A673 (cell line): ENCODE measurements at places on chromosomes 3 and 15.

DNA sequence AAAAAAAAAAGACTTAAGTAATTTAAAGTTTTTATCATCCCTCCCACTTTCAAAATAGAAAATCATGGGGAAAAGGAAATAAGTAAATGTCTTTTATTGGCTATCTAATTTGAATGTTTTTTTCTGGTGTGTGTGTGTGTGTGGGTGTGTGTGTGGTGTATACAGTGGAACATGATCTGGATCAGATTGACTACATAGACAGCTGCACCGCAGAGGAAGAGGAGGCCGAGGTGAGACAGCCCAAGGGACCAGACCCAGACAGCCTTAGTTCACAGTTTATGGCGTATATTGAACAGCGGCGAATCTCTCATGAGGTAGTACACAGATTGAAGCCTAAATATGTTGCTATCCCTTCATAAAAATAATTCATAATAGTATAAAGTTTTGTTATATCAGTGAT, 44.5 kb downstream of the LRCH3 start:
- no peak for DNase-seq

- DNase-seq = no peak
These were observed 25.5 kb upstream of the KNG1 start for GRCh38 chr3:186691676-186692075.

DNA sequence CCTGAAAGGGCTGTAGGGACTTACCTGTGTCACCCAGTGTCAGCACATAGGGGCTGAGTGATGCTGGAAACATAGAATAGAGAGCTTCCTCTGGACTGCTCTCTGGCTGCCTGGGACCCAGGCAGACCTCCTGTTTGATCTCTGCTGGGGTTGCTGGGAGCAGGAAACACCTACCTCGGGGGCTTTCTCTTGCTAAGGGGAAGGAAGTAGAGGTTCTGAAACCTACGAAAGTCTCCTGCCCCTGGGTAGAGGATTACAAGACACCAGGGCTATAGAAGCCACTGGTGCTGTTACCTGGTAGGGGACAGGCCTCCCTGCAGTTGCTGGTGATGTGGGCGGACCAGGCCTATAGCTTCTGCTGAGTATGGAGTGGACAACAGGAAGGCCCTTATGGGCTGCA, 81.7 kb downstream of the DHX30 start:
- no peak for DNase-seq

GRCh38 chr3:62007036-62007435, 366.3 kb downstream of the FEZF2 start:
- DNase-seq = no peak

DNA sequence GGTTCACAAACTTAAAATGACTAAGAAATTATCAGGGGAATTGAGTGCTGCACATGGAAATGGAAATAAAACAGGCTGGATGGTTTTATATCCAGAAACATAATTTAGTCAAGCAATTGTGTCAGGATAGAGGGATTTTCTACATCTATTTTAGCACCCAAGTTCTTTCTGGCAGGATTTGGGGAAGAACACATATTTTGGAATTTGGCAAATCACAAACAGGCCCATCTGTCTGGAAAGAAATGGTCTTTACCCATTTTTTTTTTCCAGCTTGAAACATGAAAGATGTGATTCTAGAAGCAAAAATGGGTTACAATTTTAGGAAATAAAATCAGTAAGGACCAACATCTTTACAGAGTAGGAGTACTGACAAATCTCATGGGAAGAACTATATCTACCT, 14.4 kb upstream of the UNC13C start:
- no peak for DNase-seq

- no peak for DNase-seq
These were observed 20.4 kb downstream of the IGF1R start for GRCh38 chr15:98668566-98669308.

DNA sequence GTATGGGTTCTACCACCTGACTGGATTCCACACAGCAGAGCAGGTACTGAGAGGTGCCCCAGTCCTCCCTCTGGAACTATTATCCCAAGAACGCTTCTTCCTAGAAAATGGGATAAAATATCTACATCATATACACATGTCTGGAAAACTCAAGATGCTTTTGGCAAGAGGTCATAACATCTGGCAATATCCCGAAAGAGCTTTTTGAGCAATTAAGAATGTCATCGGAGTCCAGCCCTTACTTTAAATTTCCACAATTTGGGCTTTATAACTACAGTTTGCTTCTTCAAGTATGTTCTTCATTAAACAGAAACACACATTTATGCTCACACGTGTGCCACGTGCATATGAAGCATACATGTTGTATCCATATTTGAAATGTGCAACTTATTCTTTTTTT, 365.9 kb upstream of the THBS1 start:
- DNase-seq = no peak

DNA sequence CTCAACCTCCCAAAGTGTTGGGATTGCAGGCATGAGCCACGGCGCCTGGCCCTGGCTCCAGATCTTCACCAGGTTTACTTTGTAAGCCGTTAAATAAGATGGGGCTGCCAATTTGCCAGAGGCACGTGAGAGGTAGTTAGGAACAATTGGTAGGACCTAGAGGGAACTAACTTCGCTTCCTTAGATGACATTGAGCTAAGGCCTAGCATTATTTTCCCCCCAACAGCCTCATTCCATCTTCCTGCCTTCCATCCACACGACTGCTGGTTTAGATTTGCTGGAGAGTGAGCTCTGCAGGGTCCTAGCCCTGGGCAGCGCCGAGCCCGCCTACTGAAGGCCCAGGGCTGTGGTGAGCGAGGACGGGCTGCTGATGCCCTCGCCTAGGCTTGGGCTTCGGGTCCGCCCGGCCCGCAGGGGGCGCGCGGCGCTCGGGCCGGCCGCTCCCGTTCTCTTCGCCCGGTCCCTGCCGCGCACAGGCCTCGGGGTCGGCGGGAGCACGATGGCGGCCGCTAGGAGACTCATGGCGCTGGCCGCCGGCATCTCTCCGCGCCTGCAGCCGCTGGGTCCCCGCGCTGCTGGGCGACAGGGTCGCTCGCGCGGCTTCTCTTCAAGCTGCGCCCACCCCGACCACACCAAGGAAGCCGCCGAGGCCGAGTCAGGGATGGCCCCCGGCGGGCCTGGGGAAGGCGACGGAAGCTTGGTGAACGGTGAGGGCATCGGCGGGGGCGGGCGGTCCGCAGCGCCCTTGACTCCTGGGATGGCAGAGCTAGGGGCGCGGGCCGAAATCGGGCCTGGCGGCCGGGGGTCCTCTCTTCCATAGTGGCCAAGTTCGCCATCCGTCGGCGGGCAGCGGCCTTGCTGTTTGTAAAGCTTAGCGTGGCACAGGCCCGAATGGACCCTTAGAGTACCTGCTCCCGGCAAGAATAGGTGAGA, 21.9 kb downstream of the DHX30 start:
- peak; percentile 81 for DNase-seq
